ENCODE measurements at places on chromosomes 4 and X.

DNA sequence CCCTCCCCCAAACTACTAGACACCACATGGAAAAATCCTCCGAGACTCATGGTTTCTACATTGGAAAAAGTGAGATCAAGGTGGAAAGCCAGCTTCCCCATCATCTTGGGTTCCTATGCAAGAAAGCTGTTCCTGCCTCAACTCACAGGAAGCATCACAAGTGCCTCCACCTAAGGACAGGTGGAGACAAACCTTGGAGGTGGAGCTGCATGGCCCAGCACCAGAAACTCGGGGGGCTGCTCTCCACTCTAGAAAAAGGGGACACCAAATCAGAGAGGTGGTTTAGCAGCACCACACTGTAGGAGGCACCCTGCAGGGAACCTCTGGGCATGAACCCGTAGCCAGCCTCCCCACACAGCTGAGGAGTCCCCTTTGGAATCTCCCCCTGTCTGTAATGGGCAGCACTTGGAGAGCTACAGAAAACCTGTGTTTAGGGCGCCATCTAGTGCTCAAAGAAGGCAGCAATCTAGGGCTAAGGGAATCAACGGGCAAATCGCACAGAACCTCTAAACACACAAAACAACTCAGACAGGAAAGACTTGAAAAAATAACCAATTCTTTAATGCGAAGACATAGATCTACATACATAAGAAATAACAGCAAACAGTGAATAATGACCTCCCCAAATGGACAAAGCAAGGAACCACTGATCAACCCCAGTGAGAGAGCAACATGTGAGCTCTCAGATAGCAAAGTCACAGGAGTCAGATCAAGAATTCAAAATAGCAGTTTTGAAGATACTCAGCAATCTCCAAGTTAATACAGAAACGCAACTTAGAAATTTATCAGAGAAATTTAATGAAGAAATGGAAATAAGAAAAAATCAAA, 37.0 kb upstream of the ZBTB33 start:
- DNase-seq, result peak; percentile 18

DNA sequence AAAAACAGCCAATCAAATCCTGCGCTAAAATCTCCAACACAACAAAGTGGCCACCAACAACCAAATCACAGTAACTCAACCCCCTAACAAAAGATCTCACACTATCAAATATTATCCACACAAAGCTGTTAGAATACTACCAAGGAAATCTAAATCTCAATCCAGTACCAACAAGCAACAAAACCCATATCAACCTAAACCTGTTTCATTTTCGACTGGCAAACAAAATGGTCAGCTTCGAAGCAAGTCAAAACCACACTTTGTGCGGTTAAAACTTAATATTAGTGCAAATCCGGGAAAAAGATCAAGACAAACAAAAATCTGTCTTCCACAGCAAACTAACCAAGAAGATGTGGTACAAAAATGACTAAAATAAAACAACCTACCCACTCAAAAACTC, 28.7 kb upstream of the MUC7 start:
- DNase-seq, result no peak

DNA sequence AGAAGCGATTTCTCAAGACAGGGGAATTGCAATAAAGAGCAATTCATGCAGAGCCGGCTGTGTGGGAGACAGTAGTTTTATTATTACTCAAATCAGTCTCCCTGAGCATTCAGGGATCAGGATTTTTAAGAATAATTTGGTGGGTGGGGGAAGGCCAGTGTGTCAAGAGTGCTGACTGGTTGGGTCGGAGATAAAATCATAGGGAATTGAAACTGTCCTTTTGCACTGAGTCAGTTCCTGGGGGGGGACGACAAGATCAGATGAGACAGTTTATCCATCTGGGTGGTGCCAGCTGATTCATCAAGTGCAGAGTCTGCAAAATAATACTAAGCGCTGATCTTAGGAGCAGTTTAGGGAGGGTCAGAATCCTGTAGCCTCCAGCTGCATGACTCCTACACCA, 502.4 kb downstream of the NLGN4X start:
- no peak for DNase-seq

DNA sequence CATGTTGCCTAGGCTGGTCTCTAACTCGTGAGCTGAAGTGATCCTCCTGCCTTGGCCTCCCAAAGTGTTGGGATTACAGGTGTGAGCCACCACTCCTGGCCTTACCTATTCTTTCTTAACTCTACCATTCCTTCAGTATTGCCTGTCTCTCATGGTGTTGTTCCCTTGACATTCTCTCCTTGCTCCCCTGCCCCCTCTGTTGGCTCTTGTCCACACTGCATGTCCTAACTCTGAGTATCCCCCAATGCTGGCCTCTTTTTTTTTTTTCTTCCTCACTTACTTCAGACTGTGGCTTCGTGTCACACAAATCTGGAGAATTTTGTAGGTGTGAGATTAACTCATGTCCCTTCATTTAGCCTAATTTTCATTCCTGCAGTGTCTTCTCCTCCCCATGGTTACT, 22.9 kb upstream of the FRMPD4 start:
- DNase-seq, result no peak

GRCh38 chr4:21202959-21203358, 502.7 kb downstream of the PACRGL start:
- no peak for DNase-seq

- DNase-seq, result no peak
Observed at GRCh38 chr4:138305050-138305449, 62.9 kb upstream of the SLC7A11 start.

DNA sequence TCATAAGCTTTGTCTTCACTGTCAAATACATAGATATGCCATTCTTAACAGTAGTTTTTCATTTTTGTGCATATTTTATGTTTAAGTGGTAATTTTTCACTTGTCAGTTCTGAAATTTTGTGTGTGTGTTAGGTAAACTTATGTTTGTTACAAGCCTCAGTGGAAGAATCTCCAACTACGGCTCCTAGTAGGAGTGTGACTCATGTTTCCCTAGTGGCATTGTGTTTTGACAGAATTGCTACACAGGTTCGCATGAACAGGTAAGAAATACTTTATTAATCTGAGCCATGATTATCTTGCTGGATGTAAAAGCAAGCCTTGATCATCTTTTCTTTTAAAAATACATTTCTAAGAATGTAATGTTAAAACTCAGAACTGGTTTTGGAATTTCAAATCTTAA, 94.4 kb downstream of the BLTP1 start:
- DNase-seq, result no peak

DNA sequence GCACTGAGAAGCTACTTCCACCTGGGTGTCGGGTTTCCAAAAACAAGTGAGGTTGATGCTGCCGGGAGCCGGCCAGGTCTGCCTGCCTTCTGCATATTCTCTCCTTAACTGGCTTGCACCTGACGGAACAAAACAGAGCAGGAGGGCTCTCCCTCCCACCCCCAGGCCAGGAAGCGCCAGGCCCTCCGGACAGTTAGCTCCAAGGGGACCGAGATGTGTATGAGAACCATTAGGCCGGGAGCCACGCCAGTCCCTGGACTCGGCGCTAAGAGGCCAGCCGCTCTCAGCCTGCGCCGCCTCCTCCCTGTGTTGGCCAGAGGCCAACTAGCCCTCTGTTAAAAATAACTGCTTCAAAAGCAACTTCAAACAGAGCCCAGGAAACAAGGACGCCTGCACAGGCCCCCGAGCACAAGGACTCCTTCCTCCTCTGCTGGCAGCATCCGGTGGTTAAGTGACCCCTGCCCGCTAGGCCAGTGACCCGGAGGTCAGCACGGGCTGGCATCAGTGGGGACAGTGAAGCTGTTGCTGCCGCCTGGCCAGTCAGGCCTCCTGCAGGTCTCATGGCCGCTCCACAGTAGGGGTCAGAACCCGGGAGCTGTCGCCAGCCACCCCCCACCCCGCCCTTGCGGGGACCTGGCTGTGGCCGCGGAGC, 107.9 kb downstream of the ABLIM2 start:
- no peak for DNase-seq

- DNase-seq, result no peak
Observed at GRCh38 chr4:186932196-186932595, 208.5 kb upstream of the FAT1 start.

GRCh38 chrX:30414144-30414543, 105.0 kb upstream of the NR0B1 start:
- no peak for DNase-seq

GRCh38 chr4:161987611-161988010, 176.2 kb downstream of the FSTL5 start:
- no peak for DNase-seq

DNA sequence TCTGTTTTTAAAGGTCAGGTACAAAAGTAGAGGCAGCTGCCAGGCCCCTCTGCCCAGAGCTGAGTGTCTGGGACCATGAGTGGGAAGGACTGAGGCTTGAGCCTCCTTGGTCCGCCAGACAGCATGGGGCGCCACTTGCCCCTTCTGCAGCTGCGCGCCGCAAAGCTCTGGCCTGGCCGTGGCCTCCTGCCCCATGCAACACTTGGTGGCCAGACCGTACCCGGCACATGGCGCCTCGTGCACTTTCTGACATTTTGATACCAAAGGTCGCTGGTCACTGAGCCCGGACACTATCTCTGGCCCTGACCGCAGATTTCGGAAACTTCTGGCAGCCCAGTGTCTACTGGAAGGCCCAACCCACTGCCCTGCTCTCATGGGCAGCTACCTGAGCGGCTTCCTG, 18.6 kb downstream of the CLTRN start:
- no peak for DNase-seq

- DNase-seq, result no peak
Observed at GRCh38 chrX:14027511-14028019, 2.1 kb downstream of the GEMIN8 start.

DNA sequence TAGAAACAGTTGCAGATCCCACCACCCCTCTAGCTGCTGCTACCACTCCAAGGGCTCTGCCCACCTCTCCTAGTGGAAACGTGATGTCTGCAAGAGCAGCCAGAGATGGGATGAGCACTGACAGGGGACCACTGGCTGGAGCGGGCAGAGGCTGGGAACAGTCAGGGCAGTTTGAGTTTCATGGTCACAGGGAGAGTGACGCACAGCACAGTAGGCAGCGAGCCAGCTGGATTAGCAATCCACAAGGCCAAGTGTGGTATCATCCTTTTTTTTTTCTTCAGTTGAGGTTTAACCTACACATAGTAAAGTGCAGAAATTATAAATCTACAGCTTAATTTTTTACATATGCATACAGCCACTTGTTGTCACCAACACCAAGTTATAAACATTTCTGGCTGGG, 6.4 kb upstream of the SCML2 start:
- no peak for DNase-seq

GRCh38 chrX:70485466-70485865, 40.8 kb downstream of the DLG3 start:
- no peak for DNase-seq

DNA sequence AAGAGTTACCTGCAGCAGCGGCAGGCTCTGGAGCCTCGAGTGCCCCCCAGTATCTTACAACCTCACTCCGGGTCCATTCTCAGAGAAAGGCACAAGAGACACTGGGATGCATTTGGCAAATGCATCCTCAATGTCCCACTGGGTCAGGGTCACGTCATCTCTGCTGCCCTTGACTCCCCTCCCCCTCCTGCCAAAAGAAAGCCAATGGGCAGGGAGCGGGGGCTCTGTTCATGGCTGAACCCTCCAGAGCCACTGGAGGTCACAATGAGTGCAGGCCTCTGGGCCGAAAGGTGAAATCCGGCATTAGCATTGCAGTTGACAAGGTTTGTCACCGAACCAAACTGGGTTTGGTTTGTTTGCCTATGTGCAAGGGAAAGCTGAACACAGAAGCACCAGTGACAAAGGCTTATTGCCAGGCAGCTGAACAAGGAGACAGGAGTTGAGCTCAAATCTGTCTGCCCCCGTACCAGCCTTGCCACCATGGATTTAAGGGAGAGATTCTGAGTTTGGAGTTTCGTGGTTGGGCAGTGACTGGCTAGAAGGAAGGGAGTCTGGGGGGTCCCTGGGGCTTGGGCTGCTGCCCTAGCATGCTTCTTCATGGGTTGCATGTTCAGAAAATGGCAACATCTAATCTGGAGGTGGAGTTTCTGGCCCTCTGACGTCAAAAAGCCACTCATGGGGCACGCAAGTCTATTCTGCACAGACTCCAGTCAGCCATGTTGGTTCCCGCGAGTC, 64.3 kb downstream of the HTRA3 start:
- no peak for DNase-seq

DNA sequence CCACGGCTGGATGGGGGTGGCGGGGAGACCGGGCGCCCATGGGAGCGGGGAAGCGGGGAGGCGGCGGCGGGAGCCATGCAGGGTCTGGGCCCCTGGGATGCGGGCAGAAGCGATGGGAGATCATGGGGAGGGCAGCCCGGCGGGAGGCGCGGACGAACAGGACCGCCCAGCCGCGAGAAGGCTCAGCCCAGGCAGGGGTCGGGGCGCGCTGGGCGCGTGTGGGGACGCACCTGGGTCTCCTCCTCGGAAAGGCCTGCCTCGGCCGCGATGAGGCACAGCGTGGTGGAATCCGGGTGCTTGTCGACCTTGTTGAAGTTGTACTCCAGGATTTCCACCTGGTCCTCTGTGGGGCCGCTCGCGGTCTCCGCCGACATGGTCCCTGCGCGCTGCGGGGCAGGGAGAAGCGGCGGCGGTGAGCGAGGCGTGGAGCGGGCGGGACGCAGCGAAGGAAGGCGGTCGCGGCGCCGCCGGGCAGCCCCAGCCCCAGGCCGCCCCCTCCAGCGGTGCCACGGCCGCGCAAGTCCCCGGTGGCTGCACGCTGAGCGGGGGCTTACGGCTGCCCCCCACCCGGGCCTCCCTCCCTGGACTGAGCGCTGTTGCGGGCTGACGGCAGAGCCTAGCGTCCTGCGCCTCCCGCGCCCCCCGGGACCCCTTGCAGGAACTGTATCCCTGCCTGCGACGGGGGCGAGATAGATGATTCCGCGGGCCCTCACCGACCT, 25.3 kb downstream of the HOPX start:
- DNase-seq, result no peak

- DNase-seq, result no peak
Observed at GRCh38 chrX:103155201-103155600, 59.7 kb upstream of the BEX4 start.

GRCh38 chr4:183611210-183611830, 47.7 kb downstream of the RWDD4 start:
- no peak for DNase-seq

- DNase-seq, result no peak
Observed at GRCh38 chr4:23782778-23783437, 106.9 kb downstream of the PPARGC1A start.

DNA sequence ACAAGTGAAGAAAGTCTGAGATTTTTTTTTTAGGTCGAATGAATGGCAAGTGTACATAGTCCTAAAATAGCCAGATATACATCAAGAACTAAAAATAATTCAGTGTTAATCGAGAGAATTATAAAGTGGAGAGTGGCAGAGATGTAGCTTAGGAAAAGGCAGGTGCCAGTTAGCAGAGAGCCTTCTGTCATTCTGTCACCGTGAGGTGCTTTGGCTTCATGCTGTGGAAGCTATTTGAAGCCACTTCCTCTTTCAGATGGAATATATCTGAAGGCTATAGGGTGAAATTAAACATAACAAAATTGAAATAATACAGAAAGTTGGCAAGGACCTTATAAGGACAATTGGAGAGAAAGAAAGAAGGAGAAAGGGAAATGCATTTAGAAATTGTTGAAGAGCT, 756.3 kb downstream of the CCSER1 start:
- DNase-seq, result no peak
